ENCODE measurements at places on chromosomes 5 and 9. TPM values are rescaled to one million over a fixed set of nuclear protein-coding genes. Genes with fewer than 3 reads are reported as not detected.

DNA sequence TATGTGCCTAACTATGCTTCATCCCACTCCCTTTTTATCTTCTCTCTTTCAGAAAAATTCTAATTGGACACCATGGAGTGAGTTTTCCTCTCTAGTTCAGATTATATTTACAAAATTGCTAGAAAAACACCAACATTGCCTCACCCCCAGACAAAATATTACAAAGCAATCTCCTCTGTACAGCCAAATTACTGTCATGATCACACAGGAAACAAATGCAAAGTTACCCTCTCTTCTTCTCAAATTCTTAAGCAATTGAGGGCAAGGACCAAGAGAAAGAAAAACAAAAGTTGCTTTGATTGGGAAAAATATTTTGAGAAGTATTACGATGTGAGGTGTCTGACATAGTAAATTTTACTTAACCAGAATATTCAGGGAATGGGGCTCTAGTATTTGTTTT lies 30.8 kb upstream of the ABCA1 start:
- no peak for DNase-seq

- DNase-seq: peak; percentile 38
These were observed 3.1 kb upstream of the RGMB start for GRCh38 chr5:98770209-98770910.

GRCh38 chr5:113118298-113118697 lies 141.7 kb downstream of the DCP2 start:
- DNase-seq: no peak

DNA sequence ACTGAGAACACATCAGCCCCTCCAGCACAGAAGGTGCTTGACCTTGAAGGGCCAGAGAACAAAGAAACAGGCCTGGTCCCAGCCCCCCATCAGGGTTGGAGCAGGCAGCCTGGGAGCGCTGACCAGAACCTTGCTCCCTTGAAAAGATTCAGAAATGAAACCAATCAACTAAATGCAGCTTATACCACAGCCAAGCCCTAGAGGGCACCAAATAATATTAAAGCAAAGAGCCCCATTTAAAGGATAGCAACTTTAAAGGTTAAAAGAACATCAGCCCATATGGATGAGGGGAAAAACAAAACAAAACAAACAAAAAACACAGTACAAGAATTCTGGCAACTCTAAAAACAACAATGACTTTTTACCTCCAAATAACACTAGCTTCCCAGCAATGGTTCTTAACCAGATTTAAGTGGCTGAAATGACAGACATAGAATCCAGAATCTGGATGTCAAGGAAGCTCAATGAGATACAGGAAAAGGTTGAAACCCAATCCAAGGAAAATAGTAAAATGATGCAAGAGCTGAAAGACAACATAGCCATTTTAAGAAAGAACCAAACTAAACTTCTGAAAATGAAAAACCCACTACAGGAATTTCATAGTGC lies 471.9 kb downstream of the MTRR start:
- DNase-seq: no peak

DNA sequence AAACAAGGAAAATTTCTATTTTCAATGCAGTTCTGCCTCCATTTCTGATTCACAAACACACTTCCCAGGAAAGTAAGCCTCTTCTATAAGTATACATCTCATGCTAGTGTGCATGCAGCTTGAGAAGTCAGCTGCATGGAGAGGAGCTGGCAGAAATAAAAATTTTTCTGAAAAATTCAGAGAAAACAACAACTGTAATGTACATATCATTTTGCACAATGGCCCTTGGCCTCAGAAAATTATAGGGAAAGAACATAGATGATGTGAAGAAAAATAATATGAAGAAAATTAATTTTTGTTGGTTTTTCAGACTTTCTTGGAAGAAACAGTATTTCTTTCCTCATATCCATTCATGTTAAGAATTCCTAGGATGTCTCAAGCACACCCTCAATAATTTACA lies 277.8 kb upstream of the ADRA1B start:
- DNase-seq: no peak

TIGD6 gene
- 3.2 TPM for polyA plus RNA-seq

LECT2 gene
- polyA plus RNA-seq: not detected

DRD1 gene
- not detected for polyA plus RNA-seq

PCDHGC4 gene
- polyA plus RNA-seq: 1.3 TPM

TCERG1 gene
- polyA plus RNA-seq: 17.8 TPM

NUTM2F gene
- polyA plus RNA-seq: not detected

IL9 gene
- polyA plus RNA-seq: not detected

CFAP157 gene
- polyA plus RNA-seq: 0.18 TPM

PCDHA12 gene
- polyA plus RNA-seq: 0.02 TPM

HACD4 gene
- 0.34 TPM for polyA plus RNA-seq

Measured in right cardiac atrium (tissue), 5 donors.